AG10803 (cell line): ENCODE measurements at places on chromosomes 7 and 10.

- DNase-seq: no peak
Measured at GRCh38 chr7:123746931-123747488, 1.8 kb downstream of the WASL start.

DNA sequence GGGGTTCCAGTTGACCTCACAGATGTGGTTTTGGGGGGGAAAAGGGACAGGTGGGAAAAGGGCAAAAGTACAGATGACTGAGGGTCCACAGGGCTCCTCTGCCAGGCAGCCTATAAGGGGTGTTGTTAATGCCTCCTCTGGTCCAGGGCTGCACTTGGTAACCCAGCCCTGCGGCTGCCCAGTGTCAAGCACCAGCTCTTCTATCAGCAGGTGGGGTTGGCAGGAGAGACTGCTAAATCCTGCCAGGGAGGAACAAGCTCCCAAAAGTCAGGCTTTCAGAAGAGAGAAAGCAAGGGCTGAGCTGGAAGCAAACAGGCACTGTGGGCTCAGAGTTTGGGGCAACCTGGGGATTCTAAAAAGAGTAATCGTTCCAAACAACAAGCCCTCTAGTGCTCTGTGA is 39.1 kb downstream of the LRRC20 start:
- no peak for DNase-seq

DNA sequence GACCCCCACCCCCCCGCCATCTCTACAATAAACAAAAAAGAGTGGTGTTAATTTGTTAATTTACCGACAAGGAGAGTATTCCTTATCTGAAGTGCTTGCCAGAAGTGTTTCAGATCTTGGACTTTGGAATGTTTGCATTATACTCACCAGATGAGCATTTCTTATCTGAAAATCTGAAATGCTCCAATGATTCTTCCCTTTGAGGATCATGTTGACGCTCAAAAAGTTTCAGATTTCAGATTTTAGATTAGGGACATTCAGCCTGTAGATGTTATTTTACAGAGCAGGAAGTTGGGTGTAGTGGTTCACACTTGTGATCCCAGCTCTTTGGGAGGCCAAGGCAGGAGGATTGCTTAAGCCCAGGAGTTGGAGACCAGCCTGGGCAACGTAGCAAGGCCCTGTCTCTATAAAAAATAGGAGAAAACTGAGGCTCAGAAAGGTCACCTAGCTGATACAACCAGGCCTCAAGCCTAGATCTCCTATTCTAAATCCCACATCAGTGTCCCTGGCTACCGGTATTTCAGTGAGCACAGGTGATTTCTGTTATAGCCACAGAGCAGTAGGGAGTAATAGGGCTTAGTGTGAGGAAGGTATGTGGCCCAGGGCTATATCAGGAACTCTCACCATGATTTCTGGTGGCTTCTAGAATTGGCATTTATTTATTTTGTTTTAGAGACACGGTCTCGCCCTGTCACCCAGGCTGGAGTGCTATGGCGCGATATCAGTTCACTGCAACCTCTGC is 35.4 kb downstream of the TMEM120A start:
- DNase-seq: no peak

DNA sequence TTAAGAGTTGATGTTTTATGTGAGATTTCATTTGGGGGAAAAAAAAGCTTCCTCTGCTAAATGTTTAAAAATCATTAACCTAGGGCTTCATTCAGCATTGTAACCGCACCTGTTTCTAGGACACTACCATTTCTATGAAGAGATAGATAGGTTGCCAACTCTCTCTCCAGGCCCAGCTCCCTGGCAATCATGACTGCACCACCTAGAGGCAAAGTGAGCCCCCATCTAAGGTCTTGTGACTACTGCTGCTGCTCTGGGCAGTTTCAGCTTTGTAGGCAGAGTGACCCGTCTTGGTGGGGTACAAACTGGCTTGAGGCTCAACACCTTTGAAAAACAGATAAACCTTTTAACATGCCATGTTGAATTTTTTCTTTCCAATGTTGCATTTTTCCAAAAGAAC is 27.3 kb upstream of the MRC1 start:
- DNase-seq: no peak

GRCh38 chr10:131174651-131175540 is 136.6 kb downstream of the TCERG1L start:
- no peak for DNase-seq

DNA sequence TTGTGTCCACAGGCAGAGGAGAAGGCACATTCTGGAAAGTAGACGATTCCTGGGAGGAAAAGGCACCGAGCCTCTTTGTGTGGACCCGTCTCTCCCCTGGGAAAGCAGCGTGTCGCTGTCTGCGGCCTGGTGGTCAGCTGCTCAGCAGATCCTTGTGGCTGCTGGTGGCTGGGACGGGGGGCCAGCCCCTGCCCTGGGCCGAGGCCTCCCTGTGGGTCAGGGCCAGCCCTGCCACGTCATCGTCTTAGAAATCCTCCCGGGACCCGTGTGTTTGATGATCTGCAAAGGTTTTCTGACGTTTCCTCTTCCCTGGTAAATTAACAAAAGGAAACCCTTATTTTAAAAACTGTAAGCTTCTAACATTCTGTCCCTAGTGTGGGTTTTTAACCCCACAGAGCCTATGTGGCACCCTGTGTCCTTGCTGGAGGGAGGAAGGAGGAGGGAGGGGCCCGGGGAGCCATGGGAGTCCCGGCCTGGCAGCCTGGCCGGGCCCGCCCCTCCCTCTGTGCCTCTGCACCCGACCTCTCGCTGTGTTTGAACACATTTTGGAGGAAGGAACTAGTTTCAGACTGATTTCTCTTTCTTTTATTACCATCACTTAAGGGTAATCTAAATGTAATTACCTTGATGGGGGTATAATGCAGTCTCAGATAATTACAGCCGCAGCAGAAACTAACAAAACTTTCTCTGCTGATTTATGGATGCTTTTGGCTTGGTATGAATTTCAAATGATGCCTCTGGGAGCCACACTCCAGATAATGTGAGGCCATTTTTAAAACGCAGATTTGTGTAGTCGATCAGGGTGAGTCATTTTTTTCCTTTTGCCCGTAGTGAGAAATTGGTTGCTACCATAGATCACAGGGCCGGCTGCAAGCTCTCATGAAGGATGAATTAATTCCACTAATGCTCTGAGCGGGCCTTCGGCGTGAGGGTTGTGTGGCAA is 85.5 kb downstream of the NKX6-2 start:
- peak; percentile 48 for DNase-seq

- no peak for DNase-seq
Measured at GRCh38 chr10:45374350-45375052, 485 bp downstream of the ALOX5 start.

DNA sequence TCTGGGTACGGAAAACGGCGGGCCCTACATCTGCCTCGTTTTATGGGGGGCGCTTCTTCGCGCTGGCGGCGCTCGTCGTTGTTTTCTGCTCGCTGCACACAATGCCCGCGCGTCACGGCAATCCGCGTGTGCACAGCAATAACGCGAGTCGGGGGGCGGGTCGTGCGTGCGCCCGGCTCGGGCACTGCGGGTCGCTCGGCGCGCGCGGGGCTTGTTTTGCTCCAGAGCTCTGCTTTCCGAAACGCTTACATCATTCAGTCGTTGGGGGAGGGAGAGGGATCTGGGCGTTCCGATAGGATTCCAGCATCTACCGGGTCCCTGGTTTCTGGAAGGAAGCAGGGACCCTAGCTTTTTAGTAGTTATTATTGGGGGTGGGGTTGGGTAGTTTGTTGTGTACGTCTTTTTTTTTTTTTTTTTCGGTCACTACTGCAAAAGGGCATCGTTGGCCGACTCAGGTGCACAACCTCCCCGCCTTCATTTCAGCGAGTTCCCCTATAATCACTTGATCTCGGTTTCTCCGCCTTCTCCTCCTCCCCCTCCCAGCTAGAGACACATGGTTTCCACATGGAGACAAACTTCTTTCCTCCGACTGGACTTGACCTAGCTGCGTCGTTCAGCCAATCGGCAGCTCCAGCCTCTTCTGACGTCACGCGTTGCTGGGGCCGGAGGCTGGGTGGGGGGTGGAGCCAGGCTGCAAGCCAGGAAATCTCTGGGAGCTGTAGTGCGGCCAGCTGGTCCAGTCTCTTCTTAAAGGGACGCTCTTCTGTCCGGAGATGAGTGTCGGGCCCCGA is 3.5 kb downstream of the MXI1 start:
- peak; percentile 98 for DNase-seq

DNA sequence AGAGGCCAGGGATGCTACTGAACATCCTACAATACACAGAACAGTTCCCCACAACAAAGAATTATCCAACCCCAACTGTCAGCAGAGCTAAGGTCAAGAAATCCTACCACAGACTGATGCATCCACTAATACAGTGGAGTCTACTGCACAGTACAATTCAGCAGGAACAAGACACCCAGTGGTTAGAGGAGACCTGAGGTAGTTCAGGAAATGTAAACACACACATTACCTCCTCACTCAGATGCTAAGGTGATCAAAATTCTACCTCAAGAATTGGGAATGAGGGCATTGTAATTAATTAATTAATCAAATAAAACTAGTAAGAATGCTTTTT is 91.4 kb downstream of the ZFAND4 start:
- no peak for DNase-seq

DNA sequence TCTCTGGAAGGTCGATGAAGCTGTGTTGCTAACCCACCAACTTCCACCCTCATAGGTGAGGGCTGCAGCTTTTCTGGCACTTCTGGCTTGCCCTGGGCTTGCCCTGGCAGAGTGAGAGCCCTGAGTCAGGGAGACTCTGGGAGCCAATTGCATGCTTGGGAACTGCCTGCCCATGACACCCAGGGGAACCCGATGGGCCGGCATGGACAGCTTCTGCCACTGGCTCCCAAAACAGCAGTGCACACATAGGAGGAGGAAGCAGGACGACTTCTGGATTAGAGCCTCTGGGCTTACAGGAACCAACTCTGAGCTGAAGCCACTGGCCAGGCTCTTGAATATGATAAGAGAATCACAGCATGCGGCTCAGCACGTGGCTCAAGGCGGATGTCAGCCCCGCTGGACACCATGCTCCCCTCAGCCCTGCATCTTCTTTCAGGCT is 135.2 kb upstream of the UNC5B start:
- DNase-seq: no peak

GRCh38 chr7:34886856-34887255 is 150.4 kb downstream of the DPY19L1 start:
- DNase-seq: no peak

- DNase-seq: no peak
Measured at GRCh38 chr10:129951101-129951969, 12.7 kb downstream of the EBF3 start.

DNA sequence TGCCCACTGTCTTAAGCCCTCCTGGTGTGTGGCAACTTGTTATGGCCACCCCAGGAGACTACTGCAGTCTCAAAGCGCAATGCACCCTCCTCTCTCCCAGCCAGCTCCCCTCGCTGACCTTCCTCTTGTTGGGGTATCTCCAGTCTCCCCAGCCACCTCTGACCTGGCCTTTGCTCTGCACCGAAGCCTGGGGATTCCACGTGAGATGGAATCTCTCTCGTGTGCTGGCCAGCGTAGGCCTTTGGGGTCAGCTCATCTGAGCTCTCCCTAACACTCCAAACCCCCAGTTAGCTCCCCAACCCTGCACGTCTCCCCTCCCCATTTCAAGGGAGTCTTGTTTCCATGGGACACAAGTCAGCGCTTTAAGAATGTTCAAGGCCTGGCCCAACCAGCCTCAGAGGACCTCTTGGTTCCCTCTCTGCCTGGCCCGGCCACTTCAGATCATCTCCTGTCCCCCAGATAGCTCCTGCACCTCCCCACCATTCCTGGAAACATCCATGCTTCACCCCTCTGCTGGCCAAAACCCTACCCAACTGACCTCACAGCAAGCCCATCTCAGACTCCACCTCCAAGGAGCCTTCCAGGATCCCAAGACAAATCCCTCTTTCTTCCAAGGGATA is 11.2 kb downstream of the ITPRIP start:
- no peak for DNase-seq

DNA sequence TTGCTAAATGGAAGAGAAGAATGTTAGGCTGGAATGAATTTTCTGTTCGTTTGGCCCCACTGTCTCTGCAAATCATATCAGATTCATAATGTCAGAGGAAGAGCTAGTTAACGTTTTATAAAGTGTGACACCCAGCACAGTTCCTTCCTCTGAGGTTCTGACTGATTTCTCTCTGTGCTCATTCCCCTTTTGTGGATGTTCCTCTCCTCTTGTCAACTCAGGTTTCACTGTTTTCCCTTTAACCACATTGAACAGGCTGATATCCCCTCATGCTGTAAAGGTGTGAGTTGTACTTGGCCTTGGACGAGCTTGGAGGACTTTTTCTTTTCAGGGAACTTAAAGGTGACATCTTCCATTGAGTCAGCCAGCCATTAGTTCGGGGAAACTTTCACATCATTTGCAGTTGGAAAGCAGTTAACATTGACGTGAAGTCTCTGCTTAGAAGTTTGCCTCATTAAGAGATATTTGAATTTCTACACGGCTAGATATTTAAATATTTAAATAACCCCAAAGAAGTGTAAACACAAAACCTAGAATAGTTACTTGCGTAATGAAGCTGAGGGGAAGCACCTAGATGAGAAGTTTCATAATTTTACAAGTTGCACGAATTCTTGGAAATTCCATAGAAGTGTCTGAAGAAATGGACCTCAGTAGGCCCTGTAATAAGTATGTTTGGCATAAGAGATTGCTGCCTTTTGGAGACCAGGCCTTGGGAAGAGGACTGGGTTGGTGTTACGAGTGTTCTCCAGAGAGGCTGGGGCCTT is 101.5 kb upstream of the EGR2 start:
- DNase-seq: no peak

- DNase-seq: no peak
Measured at GRCh38 chr7:2357165-2357564, 2.5 kb downstream of the EIF3B start.

DNA sequence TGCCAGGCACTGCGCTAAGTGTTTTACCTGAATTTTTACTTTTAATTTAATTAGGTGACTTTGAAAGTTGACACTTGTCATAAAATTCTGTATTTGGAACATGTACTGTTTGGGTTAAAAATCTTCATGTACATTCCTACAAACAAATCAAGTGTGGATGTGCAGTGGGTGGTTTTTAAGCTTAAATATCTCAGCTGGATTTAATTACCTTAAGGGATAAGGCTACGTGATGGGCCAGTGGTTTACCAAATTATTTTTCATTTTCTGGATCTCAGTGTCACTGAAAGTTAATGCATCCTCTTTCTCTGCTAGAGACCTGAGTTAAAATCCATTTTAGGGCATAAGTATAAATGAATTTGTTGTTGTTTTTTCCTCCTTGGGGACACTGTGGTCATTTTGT is 51.1 kb downstream of the EXOC4 start:
- DNase-seq: peak; percentile 23

GRCh38 chr7:135205850-135206249 is 5.5 kb downstream of the WDR91 start:
- no peak for DNase-seq

DNA sequence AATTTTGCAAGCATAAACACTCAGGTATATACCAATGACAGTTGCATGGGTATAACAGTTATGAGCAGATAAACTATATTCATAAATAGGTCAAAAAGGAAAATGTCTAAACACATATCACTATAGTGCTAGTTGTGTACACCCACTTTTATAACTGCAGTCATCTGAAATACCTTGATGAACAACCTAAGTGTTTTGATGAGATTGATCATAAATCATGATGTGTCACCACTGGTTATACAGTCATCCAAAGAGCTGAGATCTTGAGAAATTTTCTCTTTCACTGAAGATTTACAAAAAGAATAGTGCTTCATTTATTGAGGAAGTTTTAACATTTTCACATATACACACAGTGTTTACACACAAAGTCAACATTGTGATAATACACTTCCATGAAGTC is 78.6 kb upstream of the SLC25A13 start:
- no peak for DNase-seq

GRCh38 chr7:51274955-51275354 is 41.7 kb downstream of the COBL start:
- no peak for DNase-seq

GRCh38 chr7:139748941-139749340 is 28.9 kb downstream of the HIPK2 start:
- no peak for DNase-seq

GRCh38 chr7:134823400-134823799 is 44.0 kb downstream of the CALD1 start:
- DNase-seq: peak; percentile 86
